ENCODE measurements at places on chromosomes 3 and 15.

GRCh38 chr3:73490453-73491286 lies 134.1 kb downstream of the PDZRN3 start:
- peak; percentile 64 for DNase-seq

DNA sequence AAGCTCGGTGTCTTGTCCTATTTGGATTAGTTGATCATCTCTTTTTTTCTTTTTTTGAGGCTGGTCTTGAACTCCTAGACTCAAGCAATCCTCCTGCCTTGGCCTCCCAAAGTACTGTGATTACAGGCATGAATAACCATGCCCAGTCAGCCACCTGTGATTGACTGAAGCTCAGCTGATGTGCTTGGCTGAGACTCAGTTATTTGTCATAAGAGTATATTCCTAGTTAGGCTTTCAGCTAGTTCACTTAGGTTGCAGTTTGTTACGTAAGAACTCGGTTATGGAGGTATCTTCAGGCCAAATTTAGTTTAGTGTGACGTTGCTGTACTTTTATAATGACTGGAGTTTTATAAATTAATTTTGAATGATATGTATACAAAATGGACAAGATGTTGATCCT lies 365.0 kb downstream of the SV2B start:
- DNase-seq: no peak

DNA sequence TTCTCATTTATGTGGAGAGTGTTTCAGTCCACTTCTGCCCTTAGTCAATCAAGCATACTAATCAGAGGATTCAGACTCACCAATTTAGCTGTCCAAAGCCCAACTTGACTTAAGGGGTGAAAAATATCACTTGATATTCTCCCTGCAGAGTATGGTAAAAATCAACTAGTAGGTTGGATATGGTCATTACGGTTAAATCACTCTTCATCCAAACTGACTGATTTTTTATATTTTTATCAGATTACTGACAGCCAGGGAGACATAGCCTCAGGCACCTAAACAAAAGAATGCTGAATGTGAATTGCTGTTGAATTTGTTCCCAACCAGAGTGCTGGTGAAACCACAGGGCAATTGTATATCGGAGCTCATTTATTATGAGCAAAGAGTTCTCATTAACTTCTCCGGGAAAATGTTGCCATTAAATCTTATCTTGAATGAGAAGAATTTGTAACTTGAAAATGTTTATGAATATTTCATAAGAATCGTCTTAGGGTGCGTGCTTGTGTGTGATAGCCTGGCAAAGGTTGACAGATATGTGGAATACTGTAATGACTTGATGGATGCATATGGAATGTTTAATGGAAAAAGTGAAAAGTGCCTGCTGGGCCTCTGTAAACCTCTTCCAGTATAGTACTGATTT lies 411.2 kb downstream of the NAALADL2 start:
- no peak for DNase-seq

GRCh38 chr3:126907557-126907956 lies 75.4 kb upstream of the PLXNA1 start:
- DNase-seq: peak; percentile 54

DNA sequence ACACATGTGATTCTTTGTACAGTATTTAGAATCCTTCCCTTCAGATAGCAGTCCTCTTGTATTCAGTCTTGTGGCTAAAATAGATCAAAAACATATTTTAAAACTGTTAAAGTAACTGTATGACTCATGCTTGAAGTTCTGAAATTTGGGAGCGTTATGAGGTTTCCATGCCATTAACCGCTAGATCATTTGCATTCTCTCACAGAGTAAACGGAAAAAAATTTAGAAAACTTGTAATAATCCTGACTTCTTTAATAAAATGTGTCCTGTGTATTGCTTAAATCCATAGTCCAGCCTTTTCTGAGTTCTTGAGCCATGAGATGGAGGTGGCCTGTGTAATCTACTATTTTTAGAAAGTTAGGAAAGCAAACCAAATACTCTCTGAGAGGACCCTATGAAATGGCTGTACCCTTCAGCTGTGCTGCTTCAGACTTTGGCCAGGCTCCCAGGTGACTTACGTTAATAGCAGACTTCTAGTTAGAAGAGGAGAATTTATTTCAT lies 33.8 kb downstream of the MBNL1 start:
- DNase-seq: peak; percentile 93

- no peak for DNase-seq
Observed at GRCh38 chr3:66298591-66298990, 77.8 kb downstream of the SLC25A26 start.

GRCh38 chr3:156483426-156483825 lies 71.5 kb downstream of the SSR3 start:
- DNase-seq: peak; percentile 94

- peak; percentile 59 for DNase-seq
Observed at GRCh38 chr15:101210466-101210865, 41.4 kb downstream of the CHSY1 start.

GRCh38 chr15:97177151-97177577 lies 783.3 kb upstream of the ARRDC4 start:
- no peak for DNase-seq

GRCh38 chr3:30258426-30259392 lies 347.7 kb upstream of the TGFBR2 start:
- no peak for DNase-seq

GRCh38 chr3:58559586-58559985 lies 17.6 kb downstream of the FAM107A start:
- DNase-seq: no peak

DNA sequence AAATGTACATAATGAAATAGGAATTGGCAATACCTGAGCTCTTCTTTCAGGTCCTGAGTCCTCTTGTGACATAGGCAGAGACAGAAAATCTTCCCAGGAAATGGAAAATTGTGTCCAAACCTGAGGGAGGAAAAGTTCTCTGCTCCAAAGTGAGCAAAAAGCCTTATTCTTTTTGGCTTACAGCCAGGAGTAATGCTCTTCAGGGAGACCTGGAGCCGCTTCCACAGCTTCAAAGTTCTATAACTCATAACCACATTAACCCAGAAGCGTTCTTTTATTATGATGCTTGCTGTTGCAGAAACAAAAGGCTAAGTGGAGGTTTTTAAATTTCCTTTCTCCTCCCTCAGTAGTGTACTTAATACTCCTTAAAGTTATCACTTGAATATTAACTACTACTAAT lies 633 bp downstream of the IGSF10 start:
- peak; percentile 35 for DNase-seq

GRCh38 chr3:114554731-114555130 lies 260.9 kb downstream of the TIGIT start:
- DNase-seq: no peak

GRCh38 chr3:7697548-7697947 lies 804.1 kb upstream of the LMCD1 start:
- no peak for DNase-seq

DNA sequence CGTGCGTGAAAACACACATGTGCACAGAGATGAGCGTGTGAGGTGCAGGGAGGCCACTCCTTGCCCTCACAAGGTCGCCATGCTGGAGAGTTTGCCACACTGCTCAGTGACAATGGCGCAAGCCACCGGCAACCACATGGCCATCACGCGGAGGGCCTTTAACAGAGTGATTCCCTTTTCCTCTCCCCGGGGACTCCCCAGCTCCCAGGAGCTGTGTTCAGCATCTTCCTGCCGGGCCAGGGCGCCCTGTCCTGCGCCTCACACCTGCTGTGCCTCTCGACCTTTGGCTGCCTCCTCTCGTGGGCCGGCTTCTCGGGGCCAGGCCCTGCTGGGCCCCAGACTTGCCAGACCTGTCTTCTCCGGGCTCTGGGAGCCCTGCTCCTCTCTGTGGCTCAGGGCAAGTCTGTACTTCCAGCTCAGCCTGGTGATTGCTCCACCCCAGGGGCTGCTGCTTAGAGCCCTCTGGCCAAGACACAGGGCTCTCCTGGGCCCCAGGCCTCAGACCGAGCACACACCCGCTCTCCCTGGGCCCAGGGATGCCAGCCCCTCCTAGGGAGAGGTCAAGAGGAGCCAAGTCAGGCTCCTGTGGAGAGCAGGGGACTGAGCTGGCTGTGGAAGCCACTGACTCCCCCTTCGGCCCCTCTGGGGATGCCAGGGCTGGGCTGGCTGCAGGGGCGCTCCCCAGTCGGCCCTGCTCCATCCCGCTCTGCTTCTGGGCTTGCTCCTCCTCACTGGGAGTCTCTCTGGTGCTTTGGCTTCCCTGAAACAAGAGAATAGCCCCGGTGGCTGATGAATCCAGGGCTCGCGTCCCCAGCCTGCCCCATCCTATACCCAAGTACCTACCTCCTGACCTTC lies 5.6 kb downstream of the CCDC9B start:
- no peak for DNase-seq

- peak; percentile 19 for DNase-seq
Observed at GRCh38 chr3:135896613-135897012, 68.9 kb upstream of the PPP2R3A start.

GRCh38 chr15:62103431-62103830 lies 36.7 kb downstream of the C2CD4A start:
- DNase-seq: no peak

GRCh38 chr3:131174752-131175151 lies 148.1 kb downstream of the NEK11 start:
- peak; percentile 22 for DNase-seq

DNA sequence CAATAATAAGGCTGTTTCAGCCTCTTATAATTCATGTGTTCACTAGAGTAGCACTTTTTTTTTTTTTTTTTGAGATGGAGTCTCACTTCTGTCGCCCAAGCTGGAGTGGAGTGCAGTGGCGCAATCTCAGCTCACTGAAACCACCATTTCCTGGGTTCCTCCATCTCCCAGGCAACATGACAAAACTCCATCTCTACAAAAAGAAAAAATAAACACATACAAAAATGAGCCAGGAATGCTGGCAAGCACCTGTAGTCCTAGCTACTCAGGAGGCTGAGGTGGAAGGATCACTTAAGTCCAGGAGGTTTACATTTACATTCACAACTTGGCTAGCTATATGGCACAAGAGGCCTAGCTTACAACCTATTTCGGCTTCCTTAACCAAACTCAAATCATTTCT lies 6.8 kb downstream of the USP4 start:
- DNase-seq: no peak

DNA sequence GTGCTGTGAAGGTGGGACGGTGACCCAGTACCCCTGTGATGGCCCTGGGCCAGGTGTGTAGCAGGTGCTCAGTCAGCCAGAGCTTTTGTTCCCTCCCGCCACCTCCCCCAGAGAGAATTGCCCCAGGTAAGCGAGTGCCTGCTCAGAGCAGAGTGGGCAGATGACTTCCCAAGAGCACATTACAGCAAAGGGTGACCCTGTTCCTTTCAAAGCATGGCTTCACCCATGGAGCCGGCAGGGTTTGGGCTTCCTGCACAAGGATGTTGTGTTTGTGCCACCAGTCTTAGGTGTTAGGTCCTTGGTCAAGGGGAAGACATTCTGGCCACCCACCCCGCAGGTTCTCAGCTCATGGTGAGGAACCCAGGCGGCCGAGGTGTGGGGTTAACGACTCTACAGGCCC lies 30.7 kb downstream of the SLC6A6 start:
- no peak for DNase-seq

DNA sequence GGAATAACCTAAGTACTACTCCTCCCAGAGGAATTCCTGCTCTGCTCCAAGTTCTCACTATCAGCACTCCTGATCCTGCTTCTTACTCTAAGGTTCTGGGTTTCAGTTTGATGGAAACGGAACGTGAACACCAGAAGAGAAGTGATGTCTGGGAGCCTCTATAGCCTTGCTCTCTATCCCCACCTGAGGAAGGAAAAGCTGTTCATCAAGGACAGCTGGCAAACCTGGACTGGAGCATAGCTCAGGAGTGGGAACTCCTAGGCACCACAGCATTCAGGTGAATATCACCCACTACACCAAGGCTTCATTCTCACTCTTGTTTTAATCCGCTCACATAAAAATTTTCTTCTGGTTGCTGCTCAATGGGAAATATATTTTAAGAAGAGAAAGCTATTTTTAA lies 13.0 kb upstream of the CADPS start:
- DNase-seq: no peak

GRCh38 chr3:133938770-133939462 lies 43.2 kb upstream of the RAB6B start:
- DNase-seq: peak; percentile 26

DNA sequence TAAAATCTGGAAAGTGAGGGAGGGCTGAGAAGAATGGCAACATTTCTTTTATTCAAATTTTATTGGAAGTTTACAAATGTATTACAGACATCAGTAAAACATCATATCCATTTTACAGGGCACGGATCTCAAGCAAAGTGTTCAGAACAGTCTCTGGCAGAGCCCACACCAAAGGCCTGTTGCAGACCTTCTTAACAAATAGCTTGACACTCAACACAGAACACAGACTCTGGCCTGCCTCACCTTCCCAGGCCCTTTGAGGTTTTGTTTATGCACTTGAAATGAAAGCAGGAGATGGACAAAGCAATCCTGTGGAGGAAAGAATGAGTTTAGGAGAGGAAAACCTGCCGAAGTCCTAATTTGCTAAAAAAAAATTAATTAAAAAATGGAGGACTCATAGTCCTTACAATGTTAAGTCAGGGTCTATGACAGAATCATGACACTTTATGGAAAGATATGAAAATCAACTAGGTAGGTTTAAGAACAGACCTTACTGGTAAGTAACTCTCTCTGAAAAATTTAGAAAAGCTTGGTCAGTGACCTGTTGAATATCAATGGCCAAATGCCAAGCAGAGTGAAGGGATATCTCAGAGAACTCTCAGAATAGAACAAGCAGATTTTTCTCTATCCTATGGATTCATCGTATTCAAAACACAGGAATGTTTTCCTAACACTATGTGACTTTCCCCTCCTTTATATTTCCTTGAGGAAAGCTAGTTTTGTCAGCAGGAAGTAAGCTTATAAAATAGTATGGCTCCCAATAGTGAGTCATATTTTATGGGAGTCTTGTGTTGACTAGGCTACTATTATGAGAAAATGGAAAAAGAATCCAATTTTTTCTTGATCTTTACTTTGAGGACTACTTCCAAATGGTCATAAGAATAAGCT lies 70.8 kb upstream of the PSMD6 start:
- DNase-seq: no peak

- peak; percentile 79 for DNase-seq
Observed at GRCh38 chr3:176663837-176664831, 533.1 kb downstream of the TBL1XR1 start.

- DNase-seq: no peak
Observed at GRCh38 chr15:42094512-42094963, at the start of gene PLA2G4D. PLA2G4D (minus strand) TSS chr15:42094562; CDS start chr15:42094459, 103 bp downstream.

DNA sequence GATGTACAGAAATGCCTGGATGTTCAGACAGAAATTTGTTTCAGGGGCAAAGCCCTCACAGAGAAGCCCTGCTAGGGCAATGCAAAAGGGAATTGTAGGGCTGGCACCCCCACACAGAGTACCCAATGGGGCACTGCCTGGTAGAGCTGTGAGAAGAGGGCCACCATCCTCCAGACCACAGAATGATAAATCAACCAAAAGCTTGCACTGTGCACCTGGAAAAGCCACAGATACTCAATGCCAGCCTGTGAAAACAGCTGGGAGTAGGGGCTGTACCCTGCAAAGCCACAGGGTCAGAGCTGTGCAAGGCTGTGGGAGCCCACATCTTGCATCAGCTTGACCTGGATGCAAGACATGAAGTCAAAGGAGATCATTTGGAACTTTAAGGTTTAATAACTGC lies 477.9 kb upstream of the NECTIN3 start:
- no peak for DNase-seq

Data from fibroblast of mammary gland (primary cell).